Esophagus squamous epithelium (tissue), 5 donors: ENCODE measurements at places on chromosomes 2 and 18.

GRCh38 chr2:238077292-238077691, 16.5 kb downstream of the SCLY start:
- no peaks in the 10 kb centered on the region for H3K36me3 ChIP-seq
- no peak overlapping the region for H3K4me3 ChIP-seq
- DNase-seq, result no peak
- no peaks in the 10 kb centered on the region for H3K27me3 ChIP-seq
- H3K27ac ChIP-seq, result no peak overlapping the region
- H3K4me1 ChIP-seq, result no peaks in the 10 kb centered on the region

DNA sequence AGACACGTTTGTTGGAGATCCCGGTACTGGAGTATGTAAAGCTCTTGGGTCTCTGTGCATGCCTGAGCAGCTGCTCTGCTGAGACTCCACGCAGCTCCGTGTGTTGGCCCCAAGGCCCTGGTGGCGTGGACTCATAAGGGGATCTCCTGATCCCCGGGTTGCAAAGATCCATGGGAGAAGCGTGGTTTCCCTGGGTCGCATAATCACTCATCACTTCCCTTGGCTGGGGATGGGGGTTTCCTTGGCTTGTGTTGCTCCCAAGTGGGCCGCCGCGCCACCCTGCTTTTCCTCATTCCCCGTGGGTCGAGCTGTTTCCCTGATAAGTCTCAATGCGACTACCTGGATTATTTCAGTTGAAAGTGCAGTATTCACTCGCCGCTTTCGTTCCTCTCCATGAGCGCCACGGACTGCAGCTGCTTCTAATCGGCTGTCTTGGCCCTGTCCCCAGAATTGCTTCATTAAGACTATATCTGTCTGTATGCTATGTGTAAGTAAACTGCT, 76.0 kb downstream of the EPC2 start:
- peaks cover 14% of the 10 kb centered on the region for H3K36me3 ChIP-seq
- no peak for DNase-seq
- H3K27ac ChIP-seq, result no peak overlapping the region
- no peak overlapping the region for H3K4me3 ChIP-seq

DNA sequence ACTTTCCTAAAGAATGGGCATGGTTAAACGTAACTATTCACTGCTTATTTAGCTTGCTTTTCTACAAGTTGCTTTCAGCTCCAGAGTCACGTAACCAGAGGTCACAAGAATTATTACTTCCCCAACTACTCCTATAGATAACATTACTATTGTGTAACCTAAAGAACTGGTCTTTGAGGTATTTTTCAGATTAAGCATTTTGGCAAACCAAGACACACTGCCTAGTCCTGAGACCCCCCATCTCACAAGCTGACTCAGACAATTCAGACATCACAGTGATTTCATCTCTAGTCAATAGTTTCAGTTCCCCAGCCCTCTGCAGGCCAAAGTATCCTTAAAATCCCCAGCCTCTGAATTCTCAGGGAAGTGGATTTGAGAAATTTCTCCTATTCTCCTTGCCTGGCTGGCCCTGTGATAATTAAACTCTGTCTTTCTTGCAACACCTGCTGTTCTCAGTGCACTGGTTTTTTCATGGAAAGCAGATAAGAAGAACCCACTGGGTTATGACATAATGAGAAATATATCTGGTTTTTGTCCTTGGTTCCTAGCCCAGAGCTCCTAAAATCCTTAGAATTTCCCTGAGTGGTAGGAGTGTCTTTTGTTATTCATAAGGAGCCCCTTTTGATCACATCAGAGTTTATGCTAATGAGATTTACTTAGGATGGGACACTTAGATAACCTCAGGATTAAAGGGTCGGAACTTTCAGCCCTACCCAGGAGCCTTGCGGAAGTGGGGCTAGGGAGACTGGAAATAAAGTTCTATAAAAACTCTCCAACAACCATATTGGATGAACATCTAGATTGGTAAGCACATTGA, 1310.8 kb upstream of the CHAC2 start:
- H3K36me3 ChIP-seq, result no peaks in the 10 kb centered on the region
- no peak overlapping the region for H3K4me3 ChIP-seq
- H3K27ac ChIP-seq, result no peak overlapping the region
- no peaks in the 10 kb centered on the region for H3K27me3 ChIP-seq
- no peaks in the 10 kb centered on the region for H3K4me1 ChIP-seq

GRCh38 chr2:118375907-118376485, 287.7 kb downstream of the INSIG2 start:
- no peak overlapping the region for H3K27ac ChIP-seq
- H3K4me3 ChIP-seq, result no peak overlapping the region
- no peaks in the 10 kb centered on the region for H3K36me3 ChIP-seq
- H3K4me1 ChIP-seq, result no peaks in the 10 kb centered on the region
- no peaks in the 10 kb centered on the region for H3K27me3 ChIP-seq

GRCh38 chr18:34467058-34467457, 242.3 kb upstream of the NOL4 start:
- H3K27me3 ChIP-seq, result no peaks in the 10 kb centered on the region
- DNase-seq, result no peak
- no peaks in the 10 kb centered on the region for H3K36me3 ChIP-seq
- no peak overlapping the region for H3K27ac ChIP-seq
- H3K4me1 ChIP-seq, result no peaks in the 10 kb centered on the region
- no peak overlapping the region for H3K4me3 ChIP-seq

GRCh38 chr2:126653761-126654160, 2.2 kb upstream of the GYPC start:
- H3K27ac ChIP-seq, result no peak overlapping the region
- H3K27me3 ChIP-seq, result no peaks in the 10 kb centered on the region
- no peak for DNase-seq
- no peaks in the 10 kb centered on the region for H3K36me3 ChIP-seq
- H3K4me3 ChIP-seq, result no peak overlapping the region

- DNase-seq, result no peak
- peak overlapping the region; percentile 16 for H3K27ac ChIP-seq
- peaks cover 26% of the 10 kb centered on the region for H3K4me1 ChIP-seq
- H3K4me3 ChIP-seq, result no peak overlapping the region
- H3K27me3 ChIP-seq, result no peaks in the 10 kb centered on the region
These were observed 51.2 kb downstream of the SDC1 start for GRCh38 chr2:20173496-20174402.

GRCh38 chr18:47737956-47738355, 192.5 kb downstream of the SMAD2 start:
- H3K27me3 ChIP-seq, result no peaks in the 10 kb centered on the region
- H3K36me3 ChIP-seq, result no peaks in the 10 kb centered on the region
- H3K4me1 ChIP-seq, result no peaks in the 10 kb centered on the region

DNA sequence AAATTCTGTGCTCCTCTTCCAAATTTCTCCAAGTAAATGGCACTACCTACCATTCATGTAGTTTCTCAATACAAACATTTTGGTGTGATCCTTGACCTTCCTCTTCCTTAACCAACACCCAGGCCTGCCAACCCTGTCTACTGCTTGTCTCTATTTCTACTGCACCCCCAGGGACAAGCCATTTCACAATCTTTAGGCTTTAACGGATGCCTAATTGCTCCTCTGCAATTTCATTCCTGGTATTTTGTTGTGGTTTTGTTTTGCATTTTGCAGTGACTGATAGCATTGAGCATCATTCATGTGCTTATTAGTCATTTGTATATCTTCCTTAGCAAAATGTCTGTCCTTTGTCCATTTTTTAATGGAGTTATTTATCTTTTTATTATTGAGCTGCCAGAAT, 10.0 kb downstream of the FAP start:
- H3K27ac ChIP-seq, result peak overlapping the region; percentile 57
- DNase-seq, result no peak
- H3K4me3 ChIP-seq, result no peak overlapping the region
- no peaks in the 10 kb centered on the region for H3K27me3 ChIP-seq
- no peaks in the 10 kb centered on the region for H3K4me1 ChIP-seq

- no peak overlapping the region for H3K4me3 ChIP-seq
- no peak for DNase-seq
- no peaks in the 10 kb centered on the region for H3K36me3 ChIP-seq
- no peaks in the 10 kb centered on the region for H3K27me3 ChIP-seq
- H3K4me1 ChIP-seq, result no peaks in the 10 kb centered on the region
These were observed 27.0 kb downstream of the CDH2 start for GRCh38 chr18:28149810-28150420.

DNA sequence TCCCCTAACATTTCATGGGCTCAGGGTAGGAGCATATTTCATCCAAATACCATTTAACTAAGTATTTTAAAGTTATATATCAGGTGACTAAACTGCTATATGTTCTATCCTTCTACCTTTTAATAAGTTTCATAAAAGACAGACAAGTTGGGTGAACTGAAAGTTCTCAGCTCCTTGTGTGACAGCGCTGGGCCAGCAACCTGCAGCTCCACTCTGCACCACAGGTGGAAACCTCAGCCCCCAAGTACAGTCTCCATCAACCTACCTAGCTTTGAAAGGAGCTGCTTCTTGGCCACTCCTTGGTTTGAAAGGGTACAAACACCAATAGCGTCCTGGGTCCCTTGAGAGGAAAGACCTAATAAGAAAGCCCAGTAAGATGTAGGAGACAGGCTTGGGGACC, 177.9 kb downstream of the PDE1A start:
- DNase-seq, result no peak
- H3K27ac ChIP-seq, result no peak overlapping the region
- no peaks in the 10 kb centered on the region for H3K4me1 ChIP-seq
- H3K27me3 ChIP-seq, result no peaks in the 10 kb centered on the region
- no peaks in the 10 kb centered on the region for H3K36me3 ChIP-seq

GRCh38 chr2:252001-252602, 11.7 kb downstream of the SH3YL1 start:
- no peak overlapping the region for H3K4me3 ChIP-seq
- no peak for DNase-seq
- no peaks in the 10 kb centered on the region for H3K4me1 ChIP-seq

DNA sequence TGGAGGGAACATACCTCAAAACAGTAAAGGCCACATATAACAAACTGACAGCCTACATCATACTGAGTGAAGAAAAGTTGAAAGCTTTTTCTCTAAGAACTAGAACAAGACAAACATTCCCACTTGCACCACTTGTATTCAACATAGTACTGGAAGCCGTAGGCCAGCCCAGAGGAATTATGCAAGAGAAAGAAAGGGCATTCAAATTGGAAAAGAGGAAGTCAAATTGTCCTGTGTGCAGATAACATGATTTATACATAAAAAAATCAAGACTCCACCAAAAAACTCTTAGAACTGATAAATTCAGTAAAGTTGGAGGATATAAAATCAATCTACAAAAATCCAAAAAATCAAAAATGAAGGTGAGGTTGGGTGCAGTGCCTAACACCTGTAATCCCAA, 8.0 kb upstream of the KDM3A start:
- no peak for DNase-seq
- peaks cover 5% of the 10 kb centered on the region for H3K27me3 ChIP-seq
- H3K36me3 ChIP-seq, result no peaks in the 10 kb centered on the region
- no peak overlapping the region for H3K4me3 ChIP-seq
- H3K4me1 ChIP-seq, result no peaks in the 10 kb centered on the region

GRCh38 chr2:7593360-7593759, 676.1 kb downstream of the RNF144A start:
- H3K4me1 ChIP-seq, result no peaks in the 10 kb centered on the region
- no peak overlapping the region for H3K4me3 ChIP-seq
- H3K27ac ChIP-seq, result no peak overlapping the region
- no peaks in the 10 kb centered on the region for H3K27me3 ChIP-seq

- H3K4me3 ChIP-seq, result no peak overlapping the region
- no peak overlapping the region for H3K27ac ChIP-seq
- DNase-seq, result no peak
- H3K36me3 ChIP-seq, result no peaks in the 10 kb centered on the region
- no peaks in the 10 kb centered on the region for H3K4me1 ChIP-seq
- H3K27me3 ChIP-seq, result no peaks in the 10 kb centered on the region
These were observed 64.0 kb upstream of the CERS6 start for GRCh38 chr2:168392024-168392423.

GRCh38 chr2:143823296-143823695, 694.1 kb downstream of the ARHGAP15 start:
- no peak overlapping the region for H3K4me3 ChIP-seq
- H3K4me1 ChIP-seq, result no peaks in the 10 kb centered on the region
- no peak for DNase-seq
- no peaks in the 10 kb centered on the region for H3K27me3 ChIP-seq
- H3K36me3 ChIP-seq, result no peaks in the 10 kb centered on the region

- no peak for DNase-seq
- H3K4me3 ChIP-seq, result no peak overlapping the region
- no peaks in the 10 kb centered on the region for H3K36me3 ChIP-seq
- H3K4me1 ChIP-seq, result no peaks in the 10 kb centered on the region
- no peaks in the 10 kb centered on the region for H3K27me3 ChIP-seq
These were observed 19.6 kb upstream of the KCNG3 start for GRCh38 chr2:42513252-42513918.

- H3K4me3 ChIP-seq, result peak overlapping the region; percentile 77
- peak overlapping the region; percentile 94 for H3K27ac ChIP-seq
- no peaks in the 10 kb centered on the region for H3K27me3 ChIP-seq
- no peaks in the 10 kb centered on the region for H3K36me3 ChIP-seq
- no peak for DNase-seq
These were observed 1.0 kb upstream of the ZNF532 start for GRCh38 chr18:58863539-58864145.

DNA sequence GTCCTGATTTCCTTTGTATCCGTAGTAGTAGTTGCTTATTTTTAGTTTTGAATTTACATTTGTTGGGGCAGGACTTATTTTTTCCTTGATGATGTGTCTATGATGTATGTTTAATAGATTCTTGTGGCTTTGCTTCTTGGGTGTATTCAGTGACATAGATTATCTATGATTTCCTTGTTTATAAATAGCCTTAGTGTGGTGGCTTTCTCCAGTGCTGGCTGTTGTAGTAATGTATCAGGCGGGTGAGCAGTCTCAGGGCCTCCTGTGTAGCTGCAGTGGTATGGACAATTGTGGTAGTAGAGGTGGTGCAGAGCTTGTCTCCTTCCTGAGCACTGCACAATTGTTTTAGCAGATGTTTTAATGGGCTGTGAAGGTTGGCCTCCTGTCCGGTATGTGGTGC, 60.5 kb downstream of the SMCHD1 start:
- no peaks in the 10 kb centered on the region for H3K4me1 ChIP-seq
- no peak overlapping the region for H3K27ac ChIP-seq
- H3K4me3 ChIP-seq, result no peak overlapping the region
- H3K36me3 ChIP-seq, result peaks cover 6% of the 10 kb centered on the region

DNA sequence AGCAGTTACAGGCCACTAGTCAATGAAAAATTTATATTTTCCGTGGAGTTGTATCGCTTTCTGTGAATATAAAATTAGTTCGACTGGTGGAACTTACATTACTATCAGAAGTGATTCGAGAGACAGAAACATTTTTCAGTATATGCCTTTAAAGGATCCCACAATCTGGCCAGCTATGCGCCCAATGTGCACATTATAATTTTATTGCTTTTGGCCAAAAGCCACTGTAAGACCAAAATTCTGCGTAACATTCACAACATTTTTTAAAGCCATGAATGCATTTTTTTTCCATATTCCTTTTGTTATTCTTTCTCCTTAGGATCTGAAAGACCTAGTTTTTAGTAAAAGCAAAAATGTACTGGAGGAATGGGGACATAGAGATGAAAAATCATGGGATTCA, 131.0 kb upstream of the CHAC2 start:
- H3K27ac ChIP-seq, result no peak overlapping the region
- no peaks in the 10 kb centered on the region for H3K4me1 ChIP-seq
- no peak for DNase-seq
- H3K4me3 ChIP-seq, result no peak overlapping the region
- no peaks in the 10 kb centered on the region for H3K27me3 ChIP-seq
- no peaks in the 10 kb centered on the region for H3K36me3 ChIP-seq

- H3K4me1 ChIP-seq, result peaks cover 38% of the 10 kb centered on the region
- peak overlapping the region; percentile 93 for H3K4me3 ChIP-seq
- DNase-seq, result no peak
- peaks cover 21% of the 10 kb centered on the region for H3K36me3 ChIP-seq
- H3K27ac ChIP-seq, result peak overlapping the region; percentile 100
These were observed 954 bp upstream of the CTDSP1 start for GRCh38 chr2:218398437-218399390.
